NCI-H510A (cell line): ENCODE measurements at places on chromosomes 5 and 9.

GRCh38 chr5:154197801-154198491, 7.4 kb downstream of the GALNT10 start:
- peak; percentile 64 for DNase-seq

- DNase-seq, result no peak
Measured at GRCh38 chr9:13993632-13994185, 320.2 kb downstream of the NFIB start.

- DNase-seq, result no peak
Measured at GRCh38 chr9:8653111-8653510, 853.5 kb upstream of the DMAC1 start.

GRCh38 chr9:6413365-6414246, 607 bp downstream of the UHRF2 start:
- DNase-seq, result no peak

GRCh38 chr5:87132696-87133095, 135.0 kb upstream of the RASA1 start:
- DNase-seq, result no peak

- DNase-seq, result no peak
Measured at GRCh38 chr9:109792951-109793546, 13.1 kb downstream of the PALM2AKAP2 start.

DNA sequence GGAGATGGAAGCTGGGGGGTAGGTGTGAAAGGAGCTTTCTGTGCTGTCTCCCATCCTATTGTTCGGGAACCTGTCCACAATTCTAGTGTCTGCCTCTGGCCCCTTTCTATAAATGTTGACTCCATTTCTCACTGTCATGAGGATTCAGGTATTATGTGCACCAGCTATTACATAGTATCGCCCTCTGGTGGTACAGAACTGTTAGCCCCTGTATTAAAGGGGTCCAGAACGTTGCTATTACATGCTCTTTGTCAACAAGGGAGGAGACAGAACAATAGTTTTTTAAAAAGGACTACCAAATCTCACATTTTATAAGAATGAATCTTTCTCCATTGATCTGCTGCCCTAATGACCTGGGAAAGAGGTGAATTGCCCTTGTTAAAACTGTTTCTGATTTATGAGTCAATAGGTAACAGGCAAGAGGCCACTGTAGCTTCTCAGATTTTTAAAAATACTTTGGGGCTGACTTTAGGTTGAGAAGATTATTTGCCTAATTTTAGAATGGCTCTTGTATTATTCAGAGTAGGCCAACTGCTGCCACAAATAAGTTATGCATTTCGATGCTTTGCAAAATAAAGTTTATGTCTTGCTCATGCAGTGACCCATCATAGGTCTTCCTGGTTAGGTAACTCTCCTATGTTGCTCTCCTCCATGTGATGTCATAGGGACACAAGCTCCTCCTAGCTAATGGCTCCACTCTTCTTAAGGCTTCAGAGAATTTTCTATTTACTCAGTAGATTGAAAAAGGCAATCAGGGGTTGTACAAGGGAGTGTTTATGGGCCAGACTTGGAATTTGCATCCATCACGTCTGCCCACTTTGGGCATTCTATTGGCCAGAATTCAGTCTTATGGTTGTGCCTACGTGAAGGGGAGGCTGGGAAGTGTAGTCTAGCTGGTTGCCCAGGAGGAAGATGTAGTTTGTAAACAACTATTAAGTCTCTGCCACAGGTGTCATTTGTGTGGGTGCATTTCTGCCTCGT, 20.8 kb downstream of the DCANP1 start:
- no peak for DNase-seq

- DNase-seq, result no peak
Measured at GRCh38 chr9:113675475-113675941, 200.6 kb upstream of the ZNF618 start.

DNA sequence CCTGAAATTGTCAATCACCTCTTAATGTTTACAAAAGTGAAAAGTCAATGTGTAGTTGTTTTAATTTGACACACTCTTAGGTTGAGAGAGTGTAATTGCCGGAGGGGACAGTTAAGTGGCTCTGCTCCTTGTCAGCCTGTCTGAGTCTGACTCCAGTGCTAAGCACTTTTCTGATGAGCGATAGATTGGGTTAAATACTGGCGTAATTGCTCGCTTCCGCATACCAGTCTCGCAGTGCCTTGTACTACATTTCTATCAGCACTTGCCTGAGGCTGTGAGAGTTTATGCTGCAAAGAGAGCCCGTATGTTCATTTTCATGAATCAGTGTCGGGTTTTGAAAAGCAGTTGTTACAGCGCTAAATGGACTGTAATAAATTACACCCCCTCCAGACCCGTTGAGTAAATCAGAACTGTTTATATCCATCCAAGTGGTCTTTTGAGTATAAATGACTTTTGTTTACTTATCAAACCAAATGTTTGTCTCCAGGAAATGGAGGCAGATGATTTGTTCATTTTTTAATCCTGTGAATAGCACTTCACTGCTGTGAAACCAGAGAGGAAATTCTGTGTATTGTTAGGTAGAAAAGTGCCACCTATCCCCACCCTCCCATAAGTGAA, 41.0 kb upstream of the DMRT3 start:
- DNase-seq, result no peak

- no peak for DNase-seq
Measured at GRCh38 chr5:5165541-5166002, 25.4 kb downstream of the ADAMTS16 start.

DNA sequence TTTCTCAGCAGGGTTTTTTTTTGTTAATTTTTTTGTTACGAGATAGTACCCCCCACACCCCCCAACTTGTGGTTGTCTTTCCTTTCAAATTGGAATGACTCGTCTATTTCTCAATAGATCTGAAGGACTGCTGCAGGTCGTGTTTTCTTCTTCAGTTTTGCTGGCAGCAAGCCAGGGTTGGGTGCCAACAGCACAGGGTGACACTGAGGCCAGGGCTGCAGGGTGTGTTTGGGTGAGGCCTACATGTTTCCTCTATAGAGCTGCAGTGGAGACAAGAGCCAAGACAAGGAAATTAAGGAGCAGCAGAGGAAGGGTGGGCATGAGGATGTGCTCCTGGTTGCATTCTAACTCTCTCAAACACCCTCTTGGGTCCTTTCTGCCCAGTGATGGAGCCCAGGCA, 52.2 kb downstream of the NXNL2 start:
- DNase-seq, result no peak

- no peak for DNase-seq
Measured at GRCh38 chr5:126438267-126438666, 15.1 kb downstream of the GRAMD2B start.

DNA sequence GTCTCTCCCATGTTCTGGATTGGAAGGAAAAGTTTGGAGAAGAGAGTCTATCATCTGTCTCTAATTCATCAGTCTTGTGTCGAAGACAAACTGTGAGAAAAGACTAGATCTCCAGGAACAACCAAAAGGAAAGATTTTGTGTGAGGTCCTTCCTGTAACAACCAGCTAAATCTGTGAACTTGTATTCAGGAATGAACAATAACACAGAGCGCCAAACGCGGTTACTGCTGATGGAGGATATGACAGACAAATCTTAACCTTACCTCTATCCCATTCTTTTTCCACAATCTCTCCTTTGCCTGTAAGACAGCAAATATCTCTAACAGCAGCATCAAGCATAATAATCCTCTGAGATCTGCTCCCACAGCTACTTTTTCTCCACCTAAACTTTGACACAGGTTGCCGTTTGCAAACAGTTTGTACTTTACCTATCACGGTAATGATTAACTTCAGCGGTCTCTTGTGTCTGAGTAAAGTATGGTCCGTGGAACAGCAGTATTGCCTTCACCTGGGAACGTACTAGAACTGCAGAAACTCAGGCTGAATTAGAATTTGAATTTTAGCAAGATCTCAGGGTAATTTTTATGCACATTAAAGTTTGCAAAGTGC, 387.6 kb downstream of the ELAVL2 start:
- no peak for DNase-seq

DNA sequence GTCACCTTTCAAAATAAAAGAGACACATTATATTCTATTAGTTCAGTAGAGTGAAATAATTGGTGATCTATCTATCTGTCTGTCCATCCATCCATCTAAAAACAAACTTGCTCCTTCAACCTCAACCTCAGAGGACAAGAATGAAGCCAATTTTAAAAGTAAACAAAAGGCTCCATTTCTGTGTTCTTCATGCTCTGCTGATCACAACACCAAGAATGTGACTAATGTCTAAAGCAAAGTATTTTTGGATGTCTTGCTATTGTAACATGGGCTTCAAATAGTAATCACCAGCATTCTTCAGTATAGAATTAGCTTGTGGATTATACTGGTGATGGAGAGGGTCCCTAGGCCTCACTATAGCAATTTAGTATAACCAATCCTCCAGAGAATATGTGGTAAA, 1304.4 kb downstream of the MAT2B start:
- no peak for DNase-seq

- DNase-seq, result peak; percentile 65
Measured at GRCh38 chr5:1633605-1634336, 110.0 kb upstream of the LPCAT1 start.

GRCh38 chr5:3899093-3899492, 303.5 kb downstream of the IRX1 start:
- DNase-seq, result no peak
